ENCODE measurements at places on chromosomes 16 and 17.

DNA sequence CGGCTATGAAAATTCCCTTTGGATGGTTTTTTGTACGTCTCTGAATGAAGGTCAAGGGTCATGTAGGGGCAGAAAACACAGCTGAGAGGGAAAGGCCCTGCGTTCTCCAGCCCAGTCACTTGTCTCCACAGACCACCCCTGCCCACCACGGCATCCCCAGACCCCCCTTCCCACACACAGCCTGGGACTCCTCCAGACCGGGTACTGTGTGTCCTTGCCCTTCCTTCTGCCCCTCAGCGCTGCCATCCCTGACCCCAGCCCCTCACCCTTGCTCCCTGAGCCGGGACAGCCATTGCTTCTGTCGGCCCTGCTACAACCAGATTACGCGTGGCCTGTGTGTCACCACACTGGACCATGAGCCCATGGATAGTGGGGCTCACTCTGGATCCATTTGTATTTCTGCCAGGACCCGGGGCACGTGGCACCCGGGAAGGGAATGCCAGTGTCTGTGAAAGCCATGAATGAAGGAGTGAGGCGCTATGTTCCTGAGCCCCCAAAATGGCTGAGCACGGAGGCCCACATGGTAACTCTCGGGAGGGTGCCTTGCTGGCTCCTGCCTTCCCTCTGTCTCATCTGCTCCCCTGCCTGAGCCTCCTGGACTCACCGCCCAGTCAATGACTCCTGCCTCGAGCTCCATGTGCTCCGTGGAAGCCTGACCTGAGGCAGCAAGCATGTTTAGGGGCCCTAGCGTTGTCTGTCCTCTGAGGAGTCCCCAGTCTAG lies 139.1 kb upstream of the FOXF1 start:
- no peak for DNase-seq

GRCh38 chr16:24935336-24935735 lies 79.8 kb downstream of the ARHGAP17 start:
- DNase-seq, result no peak

DNA sequence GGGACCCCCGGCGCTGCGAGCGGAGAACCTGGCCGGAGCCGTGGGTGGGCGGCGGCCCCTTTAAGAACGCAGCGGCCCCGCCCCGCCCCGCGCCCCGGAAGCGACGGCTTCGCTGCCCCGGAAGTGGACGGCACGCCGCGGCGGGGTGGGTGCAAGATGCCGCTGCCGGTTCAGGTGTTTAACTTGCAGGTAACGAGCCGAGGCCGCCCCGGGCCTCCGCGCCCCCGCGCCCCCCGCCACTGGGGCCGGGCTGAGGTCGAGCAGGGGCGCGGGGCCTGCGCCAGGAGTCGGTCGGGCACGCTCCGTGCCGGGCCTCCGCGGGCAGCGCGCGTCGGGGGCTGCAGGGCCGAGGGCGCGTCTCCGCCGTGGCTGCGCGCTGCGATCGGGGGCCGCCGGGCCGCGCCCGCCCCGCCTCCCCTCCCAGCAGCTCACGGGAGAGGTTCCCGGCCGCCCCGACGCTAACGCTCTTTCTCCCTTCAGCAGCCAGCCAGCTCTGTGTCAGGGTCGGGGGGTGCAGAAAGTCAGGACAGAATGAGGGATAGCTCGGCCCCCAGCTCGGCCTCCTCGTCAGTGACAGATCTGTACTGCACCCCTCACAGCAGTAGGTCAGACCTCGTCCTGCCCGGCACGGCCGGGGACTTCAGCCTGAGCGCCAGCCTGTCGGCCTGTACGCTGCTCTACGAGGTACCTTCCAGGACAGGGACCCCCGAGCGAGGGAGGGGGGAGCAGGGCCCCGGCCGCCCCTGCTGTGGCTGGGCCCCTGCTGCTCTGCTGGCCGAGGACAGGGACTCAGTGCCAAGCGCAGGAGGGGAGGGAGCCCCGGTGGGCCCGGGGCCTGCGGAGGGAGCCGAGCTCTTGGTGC lies at the start of the genes GPS1 and RFNG:
Gene GPS1 (plus strand): TSS at position 123 of the 862 bp plus-strand sequence. CDS start 34 bp downstream, at position 157.
Gene RFNG (minus strand): TSS at position 36 of the 862 bp plus-strand sequence. CDS start 45 bp downstream, outside the sequence.
- DNase-seq, result peak; percentile 80

GRCh38 chr16:57308041-57308440 lies 23.6 kb upstream of the PLLP start:
- DNase-seq, result no peak

DNA sequence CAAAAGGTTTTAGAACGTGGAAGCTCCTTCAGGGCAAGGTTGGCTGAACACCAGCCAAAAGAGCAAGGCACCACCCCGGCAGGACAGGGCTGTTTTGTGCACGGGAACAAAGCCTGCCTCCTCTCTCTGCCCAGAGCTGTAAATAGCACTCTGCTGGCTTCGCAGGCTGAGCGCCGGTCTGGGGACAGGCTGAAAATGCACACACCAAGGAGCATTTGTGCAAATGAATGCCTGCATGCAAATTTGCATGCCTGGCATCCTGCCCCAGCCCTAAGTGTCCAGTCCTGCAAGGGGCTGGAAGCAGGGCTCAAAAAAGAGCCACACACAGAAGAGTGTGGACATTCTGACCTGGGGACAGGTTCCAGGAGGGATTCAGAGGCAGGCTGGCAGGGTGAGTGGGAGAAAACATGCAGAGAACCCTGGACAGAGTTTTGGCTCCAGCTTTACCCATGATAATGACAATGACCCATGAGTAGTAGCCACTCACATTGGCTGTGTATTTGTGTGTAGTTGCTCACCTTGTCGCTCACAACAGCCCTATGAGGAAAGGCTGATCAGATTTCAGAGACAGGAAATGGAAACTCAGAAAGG lies 11.7 kb downstream of the ABAT start:
- DNase-seq, result no peak

DNA sequence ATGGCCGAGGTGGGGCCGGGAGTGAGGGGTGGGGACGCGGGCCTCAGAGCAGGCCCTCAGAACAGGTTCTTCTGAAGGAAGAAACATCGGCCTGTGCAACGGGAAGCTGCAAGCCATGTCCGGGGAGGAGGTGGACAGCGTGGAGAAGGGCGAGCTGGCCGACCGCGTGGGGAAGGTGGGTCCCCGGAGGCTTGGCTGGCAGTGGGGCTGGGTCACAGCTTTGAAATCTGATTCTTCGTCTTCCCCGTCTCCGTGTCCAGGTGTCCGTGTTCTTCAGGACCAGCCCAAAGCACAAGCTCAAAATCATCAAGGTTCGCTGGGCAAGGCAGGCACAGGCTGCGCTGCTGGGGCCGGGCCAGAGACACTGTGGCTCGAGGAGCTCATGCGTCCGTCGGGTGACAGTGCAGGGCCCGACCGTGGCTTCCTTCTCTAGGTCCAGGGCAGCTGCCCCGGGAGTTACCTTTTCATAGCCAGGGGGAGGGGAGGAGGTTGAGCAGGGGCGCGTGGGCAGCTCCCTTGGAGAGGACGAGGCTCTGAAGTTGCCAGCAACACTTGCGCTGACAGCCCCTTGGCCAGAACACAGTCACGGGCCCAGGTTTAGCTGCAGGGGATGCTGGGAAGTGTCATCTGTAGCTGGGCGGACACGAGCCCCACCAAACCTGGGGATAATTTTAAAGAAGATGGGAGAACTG lies 51.3 kb downstream of the MEAK7 start:
- DNase-seq, result no peak

DNA sequence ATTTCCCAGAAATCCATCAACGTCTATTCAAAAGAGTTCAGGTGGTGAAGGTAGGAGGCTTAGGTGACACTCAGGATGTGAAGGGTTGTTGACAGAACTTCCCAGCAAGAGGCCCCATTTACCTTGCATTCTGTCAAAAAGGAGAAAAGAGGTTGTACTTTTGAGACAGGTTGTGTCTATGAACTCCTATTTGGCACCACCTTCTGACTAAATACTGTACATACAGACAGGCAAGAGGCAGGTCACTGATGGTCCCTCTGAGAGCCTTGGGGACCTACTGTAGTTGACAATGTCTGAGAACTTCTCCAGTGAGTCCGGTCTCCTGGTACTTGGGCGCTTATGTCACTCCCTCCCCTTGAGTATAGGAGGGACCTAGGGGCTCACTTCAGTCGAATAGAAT lies 479.3 kb upstream of the ZFHX3 start:
- DNase-seq, result no peak

DNA sequence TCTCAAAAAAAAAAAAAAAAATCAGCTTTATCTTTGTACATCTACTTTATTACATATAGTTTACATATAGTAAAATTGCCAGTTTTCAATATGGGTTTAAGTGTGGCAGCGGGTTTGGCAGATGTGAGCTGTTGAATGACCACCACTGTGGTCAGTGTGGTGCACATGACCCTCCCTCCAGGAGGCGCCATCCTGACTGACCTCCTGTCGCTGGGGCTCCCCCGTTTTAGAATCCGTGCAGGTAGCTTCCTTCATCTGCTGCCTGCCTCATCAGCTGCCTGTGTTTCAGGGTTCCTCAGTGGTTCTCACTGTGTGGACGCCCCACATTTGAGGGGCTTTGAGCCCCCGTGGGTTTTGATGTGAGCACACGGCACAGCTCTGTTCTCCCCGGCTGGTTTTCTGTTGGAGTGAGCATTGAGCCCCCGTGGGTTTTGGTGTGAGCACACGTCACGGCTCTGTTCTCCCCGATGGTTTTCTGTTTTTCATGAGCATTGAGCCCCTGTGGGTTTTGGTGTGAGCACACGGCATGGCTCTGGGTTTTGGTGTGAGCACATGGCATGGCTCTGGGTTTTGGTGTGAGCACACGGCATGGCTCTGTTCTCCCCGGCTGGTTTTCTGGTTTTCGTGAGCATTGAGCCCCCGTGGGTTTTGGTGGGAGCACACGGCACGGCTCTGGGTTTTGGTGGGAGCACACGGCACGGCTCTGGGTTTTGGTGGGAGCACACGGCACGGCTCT lies 57.9 kb upstream of the ZNF750 start:
- DNase-seq, result no peak

All from activated naive CD4-positive, alpha-beta T cell treated with anti-CD3 and anti-CD28 coated beads for 36 hours (primary cell).